Aorta (tissue), 5 donors: ENCODE measurements at places on chromosomes 2 and 18. TPM values are rescaled to one million over a fixed set of nuclear protein-coding genes. Genes with fewer than 3 reads are reported as not detected.

DNA sequence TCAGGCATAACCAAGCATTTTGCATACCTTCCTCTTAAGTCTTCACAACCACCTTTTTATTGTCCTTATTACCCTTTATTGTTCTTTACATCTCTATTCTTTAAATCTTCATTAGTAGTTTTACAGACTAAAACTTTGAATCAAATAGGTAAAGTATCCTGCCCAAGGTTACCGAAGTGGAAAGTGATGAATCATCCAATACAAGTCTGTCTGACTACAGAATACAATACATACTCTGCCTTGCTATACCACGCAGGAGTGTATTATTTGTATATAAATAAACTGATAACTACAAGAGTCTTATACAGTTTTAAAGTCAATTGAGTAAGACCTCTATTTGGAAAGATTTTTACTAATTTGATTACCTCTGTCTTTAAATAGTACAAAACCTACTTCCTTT, 196.0 kb downstream of the ZEB2 start:
- no peak for DNase-seq

DNA sequence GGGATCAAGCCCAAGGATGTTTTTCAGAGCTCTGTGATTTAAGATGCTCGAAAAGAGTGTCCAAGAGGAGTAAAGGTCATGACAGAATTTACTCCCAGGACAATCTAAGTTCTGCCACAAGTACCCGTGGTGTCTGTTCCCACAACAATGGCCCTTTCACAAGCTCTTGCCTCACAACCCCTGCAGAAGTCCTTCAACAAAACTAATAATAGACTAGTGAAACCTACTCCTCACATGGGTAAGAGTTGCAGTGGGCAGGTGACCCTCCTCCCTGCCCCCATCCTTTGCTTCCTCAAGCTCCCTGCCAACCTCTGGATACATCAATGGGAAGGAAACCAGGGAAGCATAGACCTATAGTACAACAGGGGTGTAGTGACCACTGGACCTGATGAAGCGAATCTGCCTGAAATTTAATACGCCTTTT, 34.9 kb downstream of the PTCD3 start:
- DNase-seq = no peak

HOXD13 gene
- not detected for total RNA-seq

GRP gene
- total RNA-seq = not detected

DPYSL5 gene
- total RNA-seq = not detected
